Left ventricle myocardium inferior (tissue), 1 donor: ENCODE measurements at places on chromosomes 6 and 20.

DNA sequence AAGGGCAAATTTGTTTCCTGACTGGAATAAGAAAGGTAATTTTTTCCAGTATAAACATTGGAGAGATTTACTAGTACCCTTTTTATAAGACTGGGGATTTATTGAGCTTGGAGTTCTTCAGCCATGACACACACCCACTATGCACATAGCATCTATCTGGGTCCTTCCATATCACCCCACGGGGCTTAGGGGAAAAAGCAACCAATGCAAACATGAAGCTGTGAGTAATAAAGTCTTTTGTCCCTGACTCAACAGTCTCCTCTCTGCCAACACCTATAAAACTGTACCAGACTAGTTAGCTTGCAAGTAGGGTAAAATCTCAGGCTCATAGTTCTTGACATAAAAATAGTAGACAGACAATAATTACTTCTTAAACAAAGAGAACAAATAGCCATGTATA is 23.4 kb downstream of the COL21A1 start:
- no peaks in the 10 kb centered on the region for H3K27me3 ChIP-seq
- H3K4me1 ChIP-seq, result no peaks in the 10 kb centered on the region
- no peak for DNase-seq
- no peak overlapping the region for H3K4me3 ChIP-seq
- H3K27ac ChIP-seq, result no peak overlapping the region

DNA sequence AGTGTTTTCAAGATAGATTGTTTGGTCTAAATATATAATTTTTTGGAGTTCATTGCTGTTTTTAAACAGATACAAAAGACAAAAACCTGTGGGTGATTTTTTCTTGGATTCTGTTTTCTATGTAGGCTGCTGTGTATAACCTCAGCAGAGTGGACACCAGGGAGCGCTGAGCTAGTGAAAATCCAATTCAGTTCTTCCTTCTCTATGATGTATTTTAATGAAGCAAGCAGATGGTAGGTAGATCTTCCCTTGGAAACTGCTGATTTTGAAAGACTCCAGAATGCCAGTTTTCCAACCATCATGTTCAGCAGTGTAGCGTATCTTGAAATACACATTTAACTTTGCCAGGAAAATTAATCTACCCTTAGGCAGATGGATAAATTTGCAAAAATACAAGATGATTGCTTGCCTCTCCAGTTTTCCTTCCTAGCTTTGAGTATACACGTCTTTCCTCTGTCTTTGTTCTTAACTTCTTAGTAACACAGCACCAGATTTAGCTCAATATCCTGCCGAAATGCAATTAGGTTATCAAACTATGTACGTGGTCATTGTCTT is 178.0 kb downstream of the PHF3 start:
- no peak for DNase-seq
- no peak overlapping the region for H3K27ac ChIP-seq
- no peaks in the 10 kb centered on the region for H3K36me3 ChIP-seq
- no peaks in the 10 kb centered on the region for H3K27me3 ChIP-seq

- H3K36me3 ChIP-seq, result no peaks in the 10 kb centered on the region
- no peak overlapping the region for H3K4me3 ChIP-seq
- H3K4me1 ChIP-seq, result peaks cover 6% of the 10 kb centered on the region
- H3K27ac ChIP-seq, result no peak overlapping the region
- no peak for DNase-seq
- H3K27me3 ChIP-seq, result no peaks in the 10 kb centered on the region
Observed at GRCh38 chr6:4973982-4974745, 29.7 kb downstream of the RPP40 start.

DNA sequence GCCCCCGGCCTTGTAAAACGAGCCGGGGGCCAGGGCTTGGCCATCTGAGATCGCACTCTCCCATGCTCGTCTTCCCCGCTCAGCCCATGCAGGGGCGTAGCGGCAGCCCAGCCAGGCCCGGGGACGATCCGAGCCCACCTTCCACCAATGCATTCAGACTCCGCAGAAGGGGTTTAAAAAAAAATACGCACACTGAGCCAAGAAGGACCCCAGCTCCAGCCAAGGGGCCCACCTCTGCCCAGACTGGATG is 320 bp downstream of the GSTA4 start:
- H3K4me3 ChIP-seq, result peak overlapping the region; percentile 82
- peak; percentile 27 for DNase-seq
- peaks cover 33% of the 10 kb centered on the region for H3K4me1 ChIP-seq
- peak overlapping the region; percentile 94 for H3K27ac ChIP-seq

- H3K36me3 ChIP-seq, result no peaks in the 10 kb centered on the region
- H3K27ac ChIP-seq, result no peak within 1 kb of the TSS
- DNase-seq, result no peak
- H3K4me3 ChIP-seq, result peak within 1 kb of the TSS; percentile 53
- peaks cover 7% of the 10 kb centered on the region for H3K4me1 ChIP-seq
Observed at GRCh38 chr20:44810391-44811149, at the start of gene RIMS4. RIMS4 (minus strand) TSS chr20:44810546; CDS start chr20:44810271, 275 bp downstream.

DNA sequence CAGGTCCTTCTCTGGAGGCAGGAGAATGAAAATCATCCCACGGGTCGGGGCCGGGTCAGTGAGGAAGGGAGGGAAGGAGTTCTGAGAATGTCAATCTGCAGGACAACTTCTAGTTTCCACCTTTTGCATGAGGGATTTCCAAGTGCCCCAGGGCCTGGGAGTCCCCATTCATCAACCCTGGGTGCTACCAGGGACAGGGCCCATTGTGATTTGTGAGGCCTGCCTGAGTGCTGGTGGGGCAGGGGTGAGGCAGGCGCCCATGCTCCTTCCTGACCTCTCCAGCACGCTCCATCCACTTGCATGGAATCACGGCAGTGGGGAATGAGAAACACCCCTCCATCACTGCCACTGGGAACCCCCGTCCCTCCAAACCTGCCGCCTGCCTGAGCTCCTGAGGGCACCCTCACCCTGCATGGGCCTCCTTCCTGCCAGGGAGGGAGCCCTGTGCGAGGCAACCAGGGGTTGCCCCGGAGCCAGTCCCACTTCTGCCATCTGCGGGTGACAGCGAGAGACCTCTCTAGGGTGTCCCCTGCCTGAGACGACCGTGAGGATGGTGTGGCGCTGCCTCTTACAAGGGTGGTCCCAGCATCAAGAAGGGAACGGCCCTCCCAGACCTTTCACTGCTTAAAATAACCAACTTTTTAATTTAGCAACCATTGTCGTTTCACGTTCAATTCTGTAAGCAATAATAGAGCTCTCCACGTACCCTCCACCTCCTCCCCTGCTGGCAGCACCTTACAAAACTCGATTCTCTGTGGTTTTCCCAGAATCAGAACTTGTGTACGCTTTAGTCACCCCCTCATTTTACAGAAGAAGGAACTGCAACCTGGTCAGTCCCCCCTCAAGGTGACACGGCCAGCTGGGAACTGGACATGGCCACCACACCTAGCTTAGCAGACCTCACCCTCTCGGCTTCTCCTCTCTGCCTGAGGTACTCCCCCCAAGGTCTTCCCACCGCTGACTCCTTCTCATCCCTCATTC is 28.6 kb downstream of the PMEPA1 start:
- H3K27ac ChIP-seq, result no peak overlapping the region
- no peak overlapping the region for H3K4me3 ChIP-seq
- H3K4me1 ChIP-seq, result peaks cover 80% of the 10 kb centered on the region
- DNase-seq, result no peak
- no peaks in the 10 kb centered on the region for H3K36me3 ChIP-seq

GRCh38 chr6:34273242-34273805 is 24.5 kb upstream of the SMIM29 start:
- peak; percentile 52 for DNase-seq
- H3K36me3 ChIP-seq, result peaks cover 2% of the 10 kb centered on the region
- peaks cover 53% of the 10 kb centered on the region for H3K4me1 ChIP-seq
- H3K27me3 ChIP-seq, result no peaks in the 10 kb centered on the region
- no peak overlapping the region for H3K4me3 ChIP-seq
